ENCODE measurements at places on chromosomes 3 and 15.
A peak's percentile ranks its signal among the peaks of the same experiment; 100 is the strongest.

- DNase-seq, result no peak
These were observed 769.4 kb upstream of the GOLIM4 start for GRCh38 chr3:168865022-168865551.

DNA sequence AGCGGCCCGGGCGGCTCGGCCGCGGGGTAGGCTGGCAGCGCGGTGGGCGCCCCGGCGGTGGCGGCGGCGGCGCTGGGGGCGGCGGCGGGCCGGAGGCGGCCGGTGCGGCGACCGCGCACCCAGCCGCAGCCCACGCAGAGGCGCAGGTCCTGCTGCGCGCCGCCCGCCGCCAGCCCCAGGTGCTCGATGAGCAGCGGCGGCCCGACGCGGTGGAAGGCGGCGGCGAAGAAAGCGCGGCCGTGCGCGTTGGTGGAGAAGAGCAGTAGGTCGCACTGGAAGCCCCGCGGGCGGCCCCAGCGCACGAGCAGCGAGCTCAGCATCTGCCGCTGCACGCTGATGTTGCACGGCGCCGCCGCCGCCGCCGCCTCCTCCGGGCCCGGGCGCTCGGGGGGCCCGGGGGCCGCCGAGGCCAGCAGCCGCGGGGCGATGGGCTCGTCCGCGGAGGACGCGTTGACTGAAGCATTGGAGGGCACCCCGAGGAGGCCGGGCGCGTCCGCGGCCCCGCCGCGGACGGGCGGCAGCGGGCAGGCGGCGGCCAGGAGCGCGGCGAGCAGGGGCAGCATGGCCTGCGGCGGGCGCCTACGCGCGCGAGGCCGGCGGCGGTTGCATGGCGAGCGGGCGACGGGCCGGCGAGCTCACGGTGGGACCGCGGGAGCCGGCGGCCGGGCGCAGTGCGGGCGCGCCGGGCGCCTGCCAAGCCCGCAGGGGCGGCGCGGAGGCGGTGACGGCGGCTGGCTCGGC is 452 bp downstream of the TMEM158 start:
- DNase-seq, result peak; percentile 54

- DNase-seq, result no peak
These were observed 15.4 kb downstream of the RTP1 start for GRCh38 chr3:187212705-187213104.

DNA sequence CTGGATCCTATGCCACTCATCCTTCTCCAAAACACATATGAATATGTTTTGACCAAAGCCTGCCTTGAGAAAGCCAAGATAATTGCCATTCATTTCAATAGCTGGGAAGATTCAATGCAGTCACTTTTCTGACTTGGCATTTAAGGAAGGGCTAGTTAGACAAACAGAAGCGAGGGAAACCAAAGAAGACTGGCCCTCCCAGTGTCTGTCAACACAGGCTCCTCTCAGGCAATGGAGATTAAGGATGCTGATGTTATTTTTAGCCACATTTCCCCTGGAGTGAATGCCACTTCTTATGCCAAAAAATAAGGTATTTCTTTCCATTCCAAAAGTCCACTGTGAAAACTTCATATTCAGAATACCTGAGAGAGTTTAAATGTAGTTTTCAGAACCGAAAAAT is 101.7 kb downstream of the P3H2 start:
- DNase-seq, result no peak

DNA sequence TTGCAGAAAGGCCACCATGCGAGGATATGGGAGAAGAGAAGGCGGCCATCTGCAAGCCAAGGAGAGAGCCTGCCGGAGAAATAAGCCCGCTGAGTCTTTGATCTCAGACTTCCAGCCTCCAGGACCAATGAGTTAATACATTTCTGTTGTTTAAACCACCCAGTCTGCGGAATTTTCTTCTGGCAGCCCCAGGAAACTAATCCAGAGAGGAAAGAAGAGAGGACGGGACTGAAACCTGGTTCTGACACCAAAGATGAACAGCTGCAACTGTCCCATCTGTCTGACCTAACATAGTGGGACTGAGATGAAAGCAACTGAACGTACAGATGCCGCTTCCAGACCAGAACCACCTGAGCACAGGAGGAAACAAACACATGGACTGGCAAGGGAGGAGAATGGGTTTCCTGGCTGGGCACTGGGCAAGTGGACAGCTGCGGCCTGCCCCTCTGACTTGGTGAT is 32.3 kb downstream of the VGLL4 start:
- DNase-seq, result no peak

- no peak for DNase-seq
These were observed 58.2 kb downstream of the FGD5 start for GRCh38 chr3:14876921-14877333.

GRCh38 chr3:10601151-10601856 is 95.9 kb upstream of the ATP2B2 start:
- DNase-seq, result no peak

- DNase-seq, result no peak
These were observed 23.8 kb upstream of the NMB start for GRCh38 chr15:84681831-84682230.

GRCh38 chr15:42602501-42602900 is 27.1 kb downstream of the STARD9 start:
- DNase-seq, result no peak

- no peak for DNase-seq
These were observed 33.0 kb downstream of the DENND6A start for GRCh38 chr3:57659806-57660439.

DNA sequence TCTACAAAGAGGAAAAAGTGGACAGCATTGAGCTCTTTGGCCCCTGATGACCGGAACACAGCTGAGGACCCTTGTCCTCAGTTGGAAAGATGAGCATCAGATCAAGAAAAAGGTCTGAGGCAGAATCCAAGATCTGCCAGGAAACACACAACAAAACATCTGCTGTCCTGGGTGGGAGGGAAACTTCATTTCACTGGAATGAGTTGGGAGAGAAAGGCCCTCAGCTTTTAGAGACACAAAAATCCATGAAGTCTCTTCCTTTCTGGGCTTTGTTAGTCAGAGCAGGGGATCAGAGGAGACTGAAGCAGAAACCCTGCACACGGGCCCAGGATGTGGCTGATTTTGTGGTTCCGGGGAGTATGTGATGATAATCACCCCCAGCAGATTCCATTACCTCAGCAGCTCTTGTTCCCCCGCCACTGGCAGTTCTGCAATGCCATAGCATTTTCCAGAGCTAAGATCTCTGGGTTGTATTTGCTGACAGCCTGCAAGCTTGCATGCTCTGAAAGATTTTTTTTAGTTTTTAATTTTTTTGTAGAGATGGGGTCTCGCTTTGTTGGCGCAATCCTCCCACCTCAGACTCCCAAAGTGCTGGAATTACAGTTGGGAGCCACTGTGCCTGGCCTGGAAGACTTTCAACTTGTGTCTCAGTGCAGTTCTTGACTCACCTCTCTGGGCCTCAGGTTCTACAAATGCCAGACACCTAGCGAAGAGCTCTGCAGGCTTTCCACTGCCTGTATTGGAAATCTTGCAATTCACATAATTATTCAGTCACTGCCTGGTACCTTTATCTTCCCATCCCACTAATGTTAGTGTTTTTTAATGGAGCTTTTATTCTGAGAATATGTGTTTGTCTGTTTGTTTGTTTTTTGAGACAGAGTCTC is 5.8 kb upstream of the TATDN2 start:
- peak; percentile 83 for DNase-seq

DNA sequence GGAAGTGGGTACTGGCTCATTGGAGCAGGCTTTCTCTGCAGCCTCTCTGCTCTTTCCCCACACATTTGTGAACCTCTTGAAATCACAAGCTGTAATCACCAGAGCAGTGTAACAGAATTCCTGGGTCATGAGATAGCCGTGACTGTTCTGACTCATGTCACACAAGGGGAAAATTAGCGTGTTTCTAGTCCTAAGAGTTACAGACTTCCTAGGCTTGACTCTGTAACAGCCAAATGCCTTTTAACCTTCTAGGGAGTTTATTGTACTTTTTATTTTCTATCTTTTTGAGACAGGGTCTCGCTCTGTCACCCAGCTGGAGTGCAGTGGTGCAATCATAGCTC is 54.7 kb upstream of the TRAK1 start:
- no peak for DNase-seq

DNA sequence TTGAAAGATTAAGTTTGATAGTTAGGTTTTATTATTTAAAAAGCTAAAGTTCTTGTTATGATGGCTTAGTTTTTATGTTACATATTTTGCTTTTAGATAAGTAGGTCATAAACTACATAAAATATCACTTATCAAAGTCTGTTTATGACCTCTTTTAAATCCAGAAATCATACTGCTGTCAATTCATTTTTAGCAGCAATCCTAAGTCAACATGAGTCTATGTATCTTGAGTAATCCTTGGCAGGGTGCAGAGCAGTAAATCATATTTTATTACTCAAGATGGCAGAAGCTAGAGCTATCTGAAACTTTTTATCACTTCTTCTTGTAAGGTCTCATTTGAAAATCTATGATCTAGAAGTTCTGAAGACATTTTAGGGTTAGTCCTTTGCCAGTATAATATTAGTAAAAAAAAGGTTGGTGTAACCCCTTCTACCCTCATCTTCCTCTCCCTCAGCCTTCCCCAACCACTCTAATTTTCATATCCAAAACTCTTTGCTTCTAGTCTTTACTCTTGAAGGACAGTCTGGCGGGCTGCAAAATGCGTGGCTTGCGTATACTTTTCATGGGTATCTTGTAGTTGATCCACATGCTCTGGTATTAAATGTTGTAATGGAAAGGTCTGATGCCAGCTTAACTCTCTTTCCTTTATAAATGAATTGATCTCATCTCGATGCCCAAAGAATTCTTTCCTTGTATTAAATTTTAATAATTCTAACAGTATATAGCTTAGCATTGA is 134.0 kb upstream of the THRB start:
- no peak for DNase-seq

- no peak for DNase-seq
These were observed 740.9 kb upstream of the LMCD1 start for GRCh38 chr3:7760718-7761117.

DNA sequence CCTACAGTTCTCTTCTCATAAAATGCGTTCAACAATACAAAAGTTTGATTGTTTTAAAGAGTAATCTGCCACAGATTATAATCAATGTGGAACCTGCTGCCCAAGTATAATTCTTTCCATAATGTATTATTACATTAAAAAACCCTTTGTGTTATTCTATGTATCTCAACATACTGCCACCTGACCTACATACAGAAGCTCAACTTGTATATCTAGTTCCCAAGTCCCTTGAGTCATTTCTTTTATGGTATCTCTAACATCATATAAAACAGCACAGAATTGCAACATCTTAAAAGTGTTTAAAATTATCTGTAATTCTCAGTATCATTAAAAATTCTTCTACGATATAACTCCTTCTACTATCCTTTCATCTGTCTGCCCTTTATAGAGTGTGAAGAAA is 70.3 kb downstream of the TBL1XR1 start:
- no peak for DNase-seq

DNA sequence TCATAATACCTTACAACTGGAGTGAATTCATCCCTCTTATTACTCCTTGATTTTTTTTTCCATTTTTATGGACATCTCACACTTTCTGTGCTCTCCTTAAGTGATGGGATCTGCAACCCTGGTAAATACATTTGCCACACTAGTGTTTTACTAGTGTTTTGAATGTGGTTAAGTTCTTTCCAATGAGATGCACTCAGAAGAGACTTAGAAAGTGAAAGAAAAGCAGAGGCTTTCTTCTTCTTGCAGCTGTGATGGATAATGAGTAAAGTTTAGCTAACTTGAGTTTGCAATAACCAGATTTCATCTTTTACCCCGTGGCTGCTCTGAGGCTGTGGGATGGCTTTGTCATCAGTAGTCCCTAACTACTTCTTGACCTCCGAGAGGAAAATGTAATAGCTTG is 1248.4 kb downstream of the NSUN3 start:
- no peak for DNase-seq

DNA sequence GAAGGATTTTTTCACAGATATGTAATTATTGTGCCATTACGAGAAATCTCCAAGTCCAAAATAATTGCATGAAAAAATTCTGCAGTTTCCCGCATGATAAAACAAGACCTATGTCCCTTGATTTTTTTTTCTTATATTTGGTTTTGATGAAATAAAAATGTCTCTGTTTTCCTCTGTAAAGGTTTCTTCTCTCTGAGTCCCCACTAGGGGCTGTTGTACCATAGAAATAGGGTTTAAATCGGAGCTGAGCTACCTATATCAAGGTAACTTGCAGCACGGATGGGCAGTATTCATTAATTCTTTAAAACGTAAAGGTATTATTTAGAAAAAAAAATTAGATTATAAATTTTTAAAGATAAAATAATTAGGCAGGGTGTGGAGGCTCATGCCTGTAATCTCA is 66.6 kb upstream of the IGF1R start:
- DNase-seq, result no peak

DNA sequence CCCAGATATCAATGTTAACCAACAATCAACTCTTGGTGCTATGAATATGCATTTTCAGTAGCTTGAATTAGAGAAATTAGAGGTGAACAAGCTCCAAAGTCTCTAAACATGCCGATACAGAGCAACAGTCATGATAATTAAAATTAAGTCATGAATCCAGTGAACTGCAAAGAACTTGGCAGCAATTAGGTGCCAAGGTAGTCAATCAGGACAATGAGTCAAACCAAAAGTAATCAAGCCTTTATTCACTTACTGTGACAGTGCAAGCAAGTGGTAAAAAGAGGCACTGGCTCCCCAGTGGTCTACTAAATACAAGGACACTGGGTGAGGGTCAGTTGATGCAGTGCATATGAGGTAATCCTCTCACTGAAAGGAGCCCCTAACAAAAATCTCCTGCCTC is 1.8 kb downstream of the ZNF770 start:
- DNase-seq, result no peak

- DNase-seq, result no peak
These were observed 168.4 kb upstream of the CCDC54 start for GRCh38 chr3:107208796-107209195.

DNA sequence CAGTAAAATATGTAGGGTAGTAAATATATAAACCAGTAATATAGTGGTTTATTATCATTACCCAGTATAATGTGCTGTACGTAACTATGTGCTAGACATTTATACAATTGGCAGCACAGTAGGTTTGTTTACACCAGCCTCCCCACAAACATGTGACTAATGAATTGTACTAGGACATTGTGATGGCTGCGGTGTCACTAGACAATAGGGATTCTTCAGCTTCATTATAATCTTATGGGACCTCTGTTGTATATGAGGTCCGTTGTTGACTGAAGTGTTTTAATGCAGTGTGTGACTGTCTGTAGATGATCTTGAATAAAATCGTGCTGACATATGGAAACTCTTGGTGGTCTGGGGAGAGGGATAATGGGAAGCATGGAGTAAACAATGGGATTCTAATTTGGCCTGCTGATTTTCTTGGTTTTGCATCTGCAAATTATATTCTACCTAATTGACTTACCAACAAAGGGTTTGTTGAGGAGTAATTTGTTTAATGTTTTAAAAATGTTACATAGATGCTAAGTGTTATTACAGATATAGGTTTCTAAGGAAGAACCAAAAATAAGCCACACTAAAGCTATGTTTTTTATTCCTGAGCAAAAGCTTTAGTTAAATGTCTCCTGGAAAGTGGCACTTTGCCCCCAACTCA is 496.5 kb upstream of the TBL1XR1 start:
- no peak for DNase-seq
